ENCODE measurements at places on chromosomes 3 and 15.

DNA sequence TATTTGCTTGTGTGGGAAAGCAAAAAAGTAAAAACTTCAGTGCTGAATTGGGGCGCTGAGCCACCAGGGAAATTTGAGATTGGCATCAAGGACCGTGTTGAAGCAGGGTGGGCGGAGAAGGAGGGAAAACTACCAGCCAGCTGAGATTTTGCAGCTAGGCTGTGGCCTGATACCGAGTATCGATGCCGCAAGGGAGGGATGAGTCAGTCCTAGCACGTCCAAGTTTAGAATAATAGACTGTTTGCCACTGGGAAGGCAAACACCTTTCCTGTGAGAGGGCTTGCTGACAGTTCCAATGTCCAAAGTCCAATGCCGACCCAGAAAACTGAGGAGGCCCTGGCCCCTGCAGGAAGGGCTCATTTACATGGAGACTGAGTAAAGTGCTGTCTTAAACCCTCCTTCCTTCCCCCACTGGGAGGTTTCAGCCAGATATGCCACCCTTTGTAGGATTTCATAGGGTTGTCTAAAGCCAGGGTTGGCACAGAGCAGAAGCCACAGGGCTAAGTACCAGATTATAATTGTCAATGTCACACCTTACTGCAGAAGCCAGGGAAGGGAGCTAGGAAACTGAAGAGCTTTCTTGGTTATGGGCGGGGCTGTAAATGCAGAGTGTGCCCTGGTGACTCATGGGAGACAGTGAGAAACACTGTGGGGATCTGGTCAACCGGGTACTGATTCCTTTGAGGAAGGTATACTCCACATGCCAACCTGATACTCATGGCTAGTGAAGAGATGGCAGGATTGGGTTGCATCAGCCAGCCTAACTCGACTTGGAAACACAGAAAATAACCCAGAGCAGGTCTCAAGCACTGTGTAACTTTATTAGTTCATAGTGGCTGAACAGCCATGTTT, 28.4 kb upstream of the PIK3CB start:
- DNase-seq = peak; percentile 52

GRCh38 chr3:55066551-55067047, 138.7 kb upstream of the LRTM1 start:
- DNase-seq = no peak

DNA sequence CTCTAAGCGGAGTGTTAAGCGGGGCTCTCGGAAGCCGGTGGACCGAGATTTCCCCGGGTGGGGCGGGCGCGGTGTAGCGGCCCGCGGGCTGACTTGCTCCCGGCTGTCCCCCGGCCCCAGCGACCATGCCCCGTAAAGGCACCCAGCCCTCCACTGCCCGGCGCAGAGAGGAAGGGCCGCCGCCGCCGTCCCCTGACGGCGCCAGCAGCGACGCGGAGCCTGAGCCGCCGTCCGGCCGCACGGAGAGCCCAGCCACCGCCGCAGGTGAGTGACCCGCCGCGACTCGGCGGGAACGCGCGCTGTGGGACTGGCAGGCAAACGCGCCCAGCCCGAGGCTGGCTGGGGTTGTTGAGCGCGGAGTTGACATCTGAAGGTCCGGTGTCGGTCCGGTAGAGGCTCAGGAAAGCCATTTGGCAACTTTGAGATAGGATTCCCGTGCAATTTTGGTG, 1.3 kb downstream of the SMC4 start:
- no peak for DNase-seq

GRCh38 chr3:55337641-55338180, 149.4 kb downstream of the WNT5A start:
- no peak for DNase-seq

DNA sequence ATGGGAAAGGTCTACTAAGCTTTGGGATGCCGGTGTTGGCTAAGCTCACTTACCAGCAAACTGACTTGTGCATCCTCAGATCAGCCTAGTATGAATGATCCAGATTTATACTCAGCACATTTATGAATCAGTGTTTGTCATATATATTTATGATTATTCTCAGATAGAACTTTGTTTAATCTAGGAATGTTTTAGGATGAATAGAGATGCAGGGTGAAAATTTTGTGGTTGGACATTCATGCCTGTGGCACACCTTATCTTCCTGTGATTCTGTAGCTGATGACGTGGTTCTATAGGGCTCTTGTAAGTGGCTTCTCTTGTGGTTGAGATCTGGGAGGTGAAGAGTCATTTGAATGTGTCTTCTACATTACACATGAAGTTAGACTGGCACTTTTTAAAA, 11.4 kb downstream of the CDIN1 start:
- no peak for DNase-seq

DNA sequence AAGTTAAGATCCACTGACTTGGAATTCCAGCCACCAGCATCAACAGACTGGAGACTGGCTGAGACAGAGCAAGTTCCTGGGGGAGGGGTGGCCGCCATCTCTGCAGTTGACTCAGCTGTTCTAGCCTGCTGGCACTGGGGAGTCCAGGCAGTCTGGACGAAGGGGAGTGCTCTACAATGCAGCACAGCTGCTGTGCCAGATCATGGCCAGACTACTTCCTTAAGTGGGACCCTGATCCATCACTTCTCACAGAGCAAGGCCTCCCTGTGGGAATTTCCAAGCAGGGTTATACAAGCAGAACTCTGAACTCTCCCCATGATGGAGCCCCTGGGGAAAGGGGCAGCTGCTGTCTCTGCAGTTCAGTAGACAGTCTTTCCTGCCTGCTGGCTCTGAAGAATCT, 35.2 kb downstream of the PYGO1 start:
- DNase-seq = no peak

GRCh38 chr15:62444104-62445022, 279.3 kb upstream of the C2CD4B start:
- peak; percentile 78 for DNase-seq

GRCh38 chr15:71713191-71713809, 97.1 kb upstream of the NR2E3 start:
- no peak for DNase-seq

DNA sequence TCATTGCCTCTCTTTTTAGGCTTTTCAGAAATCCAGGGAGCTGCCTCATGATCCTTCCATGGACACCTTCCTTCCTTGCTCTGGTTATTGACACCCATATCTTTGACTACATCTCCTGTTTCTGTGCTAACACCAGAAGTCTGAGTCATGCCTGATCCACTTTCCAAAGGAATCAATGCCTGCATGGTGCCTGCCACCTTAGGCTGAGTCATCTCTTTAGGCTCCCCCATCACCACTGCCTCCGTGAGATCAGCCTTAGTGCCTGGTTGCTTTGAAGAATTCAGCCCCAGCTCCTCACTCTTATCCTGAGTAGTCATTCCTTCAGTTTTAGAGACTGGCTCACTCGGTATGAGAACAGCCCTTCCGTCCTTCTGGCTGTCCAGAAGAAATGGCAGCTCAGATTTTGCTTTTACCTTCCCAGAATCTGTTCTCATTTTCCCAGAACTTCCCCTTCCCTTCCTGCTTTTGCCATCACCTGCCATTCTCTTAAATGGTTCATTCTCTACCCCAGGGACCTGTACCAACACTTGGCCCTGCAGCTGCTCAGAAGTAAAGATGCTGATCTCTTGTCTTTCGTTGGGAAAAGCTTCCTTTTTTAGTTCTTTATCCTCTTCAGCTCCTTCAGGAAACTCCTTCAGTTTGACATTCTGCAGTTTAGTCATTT, 105.3 kb downstream of the MAP4 start:
- peak; percentile 80 for DNase-seq

GRCh38 chr15:80490431-80490990, 86.3 kb downstream of the ARNT2 start:
- DNase-seq = no peak

DNA sequence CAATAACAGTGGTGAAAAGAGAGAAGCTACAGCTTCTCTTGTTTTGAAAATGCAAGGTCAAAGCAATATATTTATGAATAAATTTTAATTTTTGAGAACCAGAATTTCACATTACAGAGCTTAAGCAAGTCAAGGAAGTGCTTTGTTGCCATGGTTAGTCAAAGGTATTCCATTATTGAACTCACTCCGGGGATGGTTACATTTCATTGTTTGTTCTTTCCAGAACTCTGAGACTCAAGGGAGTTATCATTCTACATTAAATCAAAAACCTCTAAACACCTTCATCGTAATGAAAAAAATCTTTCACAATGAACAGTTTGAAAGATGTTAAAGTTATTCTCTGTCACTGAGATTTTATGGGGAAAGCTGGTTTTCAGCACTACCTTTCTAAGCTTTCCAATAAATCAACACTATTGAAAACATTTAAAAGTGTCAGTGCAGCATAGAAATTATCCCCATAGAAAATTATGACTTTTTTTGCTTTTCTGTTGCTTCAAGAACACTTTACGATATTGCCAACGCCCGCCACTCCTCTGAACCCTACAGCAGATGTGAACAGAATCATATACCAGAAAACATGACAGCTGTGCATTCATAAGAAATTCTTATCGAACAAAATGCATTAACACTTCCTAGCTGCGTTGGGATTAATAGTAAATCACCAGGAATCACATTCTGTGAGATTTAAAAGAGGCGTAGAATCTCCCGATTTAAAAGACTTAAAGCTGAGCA, 83.0 kb downstream of the OTOL1 start:
- no peak for DNase-seq

DNA sequence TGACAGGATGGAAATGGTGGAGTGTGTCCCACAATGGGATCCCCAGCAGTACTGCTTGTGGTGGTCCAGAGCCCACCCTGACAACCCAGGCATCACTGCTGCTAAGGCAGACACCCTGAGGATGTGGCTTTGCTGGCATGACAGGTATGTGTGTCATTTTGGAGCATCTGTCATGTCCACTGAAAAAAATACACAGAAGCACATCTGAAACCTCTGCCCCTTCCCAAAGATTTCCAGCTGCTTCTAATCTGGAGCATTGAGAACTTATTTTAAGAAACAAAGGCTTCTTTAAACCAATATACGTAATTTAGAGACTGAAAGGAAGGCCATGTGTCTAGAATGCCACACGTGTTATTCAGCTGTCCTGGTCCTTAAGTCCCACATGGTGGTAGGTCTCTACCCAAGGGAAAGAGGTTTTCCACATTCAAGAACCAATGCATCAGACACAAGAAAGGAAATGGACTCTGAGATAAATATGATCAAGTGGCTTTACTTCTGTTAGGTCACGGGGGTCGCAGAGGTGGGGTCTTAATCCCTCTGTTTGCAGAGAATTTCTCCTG, 88.3 kb downstream of the PDZRN3 start:
- no peak for DNase-seq

- no peak for DNase-seq
Measured at GRCh38 chr3:193981504-193981903, 154.4 kb upstream of the HES1 start.

GRCh38 chr3:71978150-71978721, 193.3 kb upstream of the PROK2 start:
- DNase-seq = no peak

DNA sequence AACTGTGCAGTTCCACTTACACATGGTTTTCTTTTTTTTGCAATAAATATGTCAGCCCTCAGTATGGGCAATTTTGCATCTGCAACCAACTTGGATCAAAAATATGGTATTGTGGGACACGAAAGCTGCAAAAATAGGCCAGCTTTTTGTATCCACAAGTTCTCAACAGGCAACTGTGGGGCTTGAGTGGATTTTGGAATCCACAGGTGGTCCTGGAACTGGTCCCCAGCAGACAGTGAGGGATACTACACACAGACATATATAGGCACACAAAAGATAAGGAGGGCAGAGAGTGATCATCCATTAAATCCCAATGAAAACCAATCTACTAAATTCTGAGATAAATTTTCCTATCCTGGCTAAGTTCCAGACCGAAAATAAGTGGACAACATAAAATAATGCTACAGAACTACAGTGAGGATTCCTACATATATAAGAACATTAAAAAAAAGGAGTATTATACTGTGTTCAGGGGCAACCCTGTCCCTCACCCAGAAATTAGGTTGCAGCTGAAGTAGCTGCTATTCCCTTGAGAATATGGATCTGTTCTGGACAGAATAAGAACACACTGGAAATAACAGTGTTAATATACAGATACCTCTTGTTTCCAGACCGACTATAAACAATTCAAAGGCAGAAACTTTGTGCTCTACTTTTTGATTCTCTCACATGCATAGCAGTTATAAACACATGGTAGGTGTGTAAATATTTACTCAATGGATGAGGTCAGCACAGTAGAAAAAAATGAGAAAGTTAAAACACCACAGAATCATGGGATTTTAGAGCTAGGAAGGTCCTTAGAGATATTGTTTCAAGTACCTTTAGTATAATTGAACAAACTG, 25.4 kb downstream of the DENND4A start:
- DNase-seq = no peak

DNA sequence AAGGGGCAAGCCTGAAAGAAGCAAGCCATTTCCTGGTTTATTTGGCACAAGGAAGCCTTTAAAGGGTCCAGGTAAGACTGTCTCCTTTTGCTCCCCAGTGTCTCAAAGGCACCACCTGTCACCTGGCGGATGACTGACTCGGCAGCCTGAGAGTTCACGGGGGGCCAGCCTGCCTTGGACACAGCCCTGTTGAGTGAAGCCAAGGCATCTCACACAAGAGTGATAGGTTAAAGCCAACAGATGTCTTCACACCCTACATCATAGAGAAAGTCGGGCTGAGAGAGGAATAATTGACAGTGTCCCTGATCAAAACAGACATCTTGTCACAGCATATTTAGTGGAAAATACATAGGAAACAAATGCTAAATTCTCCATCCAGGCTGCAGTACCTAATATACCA, 28.2 kb upstream of the LIPC start:
- no peak for DNase-seq

DNA sequence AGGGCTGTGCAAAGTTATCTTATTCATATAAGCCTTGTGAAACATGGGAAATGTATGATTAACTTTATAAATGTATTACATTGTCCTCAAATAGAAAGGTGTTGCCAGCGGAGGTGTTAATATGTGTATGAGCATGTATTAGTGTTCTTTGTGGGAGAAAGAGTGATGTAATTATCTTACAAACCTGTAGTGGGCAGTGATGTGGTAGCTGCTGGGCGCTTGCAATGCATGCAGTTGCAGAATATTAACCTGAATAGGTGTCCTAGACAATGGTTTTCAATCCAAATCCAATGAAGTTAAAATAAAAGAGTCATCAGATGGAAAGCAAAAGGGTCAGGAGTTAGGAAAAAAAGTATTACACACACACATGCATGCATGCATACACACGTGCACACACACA, 881.3 kb upstream of the CADM2 start:
- no peak for DNase-seq

DNA sequence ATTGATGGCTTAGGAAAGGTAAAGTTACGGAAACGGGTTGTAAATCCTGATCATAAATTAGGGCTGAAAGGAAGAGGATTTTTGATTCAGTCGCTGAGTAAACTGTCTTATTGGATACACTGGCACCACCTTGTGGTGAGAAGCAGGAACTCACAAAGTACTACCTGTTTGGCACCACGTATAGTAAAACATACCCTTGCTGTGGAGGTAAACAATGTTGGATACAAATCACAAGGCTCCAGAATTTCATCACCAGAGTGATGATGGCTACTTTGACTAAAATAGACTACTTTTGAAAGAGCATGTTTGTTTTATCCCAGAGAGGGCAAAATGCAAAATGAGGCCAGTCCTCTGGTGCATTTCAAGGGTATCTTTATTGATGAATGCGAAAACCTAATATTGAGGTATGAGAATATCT, 216.9 kb downstream of the IGSF11 start:
- peak; percentile 52 for DNase-seq

Data from kidney capillary endothelial cell (primary cell).